ENCODE measurements at places on chromosomes 2 and 18. TPM values are rescaled to one million over a fixed set of nuclear protein-coding genes. Genes with fewer than 3 reads are reported as not detected.

- DNase-seq = no peak
These were observed 297.6 kb downstream of the PARD3B start for GRCh38 chr2:204842661-204843485.

The RAMP1 gene
- total RNA-seq = 0.65 TPM

- DNase-seq = no peak
These were observed 343 bp upstream of the CD302 start for GRCh38 chr2:159798376-159798725.

DNA sequence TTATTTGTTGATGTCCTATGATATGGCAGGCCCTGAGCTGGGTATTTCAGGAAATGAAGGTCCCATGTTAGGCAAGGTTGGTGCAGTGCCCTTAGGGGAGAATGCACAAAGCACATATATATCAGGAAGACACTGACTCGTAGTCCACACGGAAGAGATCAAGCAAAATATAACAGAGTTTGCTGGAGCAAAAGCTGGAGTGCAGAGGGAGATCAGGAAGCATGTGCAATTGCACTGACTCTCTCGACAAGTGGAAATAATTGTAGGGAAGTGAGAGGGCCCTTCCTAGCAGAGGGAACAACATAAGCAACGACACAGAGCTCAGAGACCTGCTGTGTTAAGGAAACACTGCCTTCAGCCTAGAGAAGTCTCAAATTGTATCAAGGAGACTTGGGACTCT, 4.2 kb downstream of the ZNF385B start:
- no peak for DNase-seq

DNA sequence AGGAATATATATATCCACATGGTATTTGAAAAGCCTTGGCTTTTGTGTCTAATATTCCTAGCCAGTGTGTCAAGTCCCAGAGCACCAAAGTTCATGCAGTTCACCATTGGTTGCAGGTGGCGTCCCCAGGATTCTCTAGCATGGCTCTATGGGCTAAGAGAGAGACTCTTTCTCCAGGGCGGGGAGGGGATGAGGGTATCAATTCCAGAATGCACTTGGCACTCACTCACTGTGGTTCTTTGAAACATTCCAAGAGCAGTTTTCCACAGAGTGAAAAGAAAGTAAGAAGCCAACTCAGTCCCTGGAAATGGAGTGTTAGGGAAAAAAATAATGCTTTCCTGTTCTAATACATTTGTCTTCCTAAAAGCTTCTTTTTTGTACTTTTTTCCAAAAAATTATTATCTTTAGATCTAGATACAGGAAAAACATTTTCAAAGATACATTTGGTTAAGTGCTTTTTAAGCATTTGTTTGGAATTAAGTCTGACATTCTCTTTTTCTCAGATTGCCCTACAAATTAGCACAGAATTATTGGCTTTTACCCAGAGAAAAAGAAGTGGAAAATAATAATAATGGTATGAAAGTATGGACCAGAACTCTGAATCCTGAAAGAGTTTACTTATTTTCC, 239.9 kb downstream of the PAX3 start:
- no peak for DNase-seq

Data from H1 (cell line).